ENCODE measurements at places on chromosomes 1 and 21. TPM values are rescaled to one million over a fixed set of nuclear protein-coding genes. Genes with fewer than 3 reads are reported as not detected.

GRCh38 chr1:179807691-179808485, 64.8 kb downstream of the FAM163A start:
- H3K4me1 ChIP-seq, result peaks cover 5% of the 10 kb centered on the region
- no peak overlapping the region for H3K27ac ChIP-seq
- H3K4me3 ChIP-seq, result no peak overlapping the region
- no peaks in the 10 kb centered on the region for H3K36me3 ChIP-seq

CRNN gene
- total RNA-seq, result not detected

DNA sequence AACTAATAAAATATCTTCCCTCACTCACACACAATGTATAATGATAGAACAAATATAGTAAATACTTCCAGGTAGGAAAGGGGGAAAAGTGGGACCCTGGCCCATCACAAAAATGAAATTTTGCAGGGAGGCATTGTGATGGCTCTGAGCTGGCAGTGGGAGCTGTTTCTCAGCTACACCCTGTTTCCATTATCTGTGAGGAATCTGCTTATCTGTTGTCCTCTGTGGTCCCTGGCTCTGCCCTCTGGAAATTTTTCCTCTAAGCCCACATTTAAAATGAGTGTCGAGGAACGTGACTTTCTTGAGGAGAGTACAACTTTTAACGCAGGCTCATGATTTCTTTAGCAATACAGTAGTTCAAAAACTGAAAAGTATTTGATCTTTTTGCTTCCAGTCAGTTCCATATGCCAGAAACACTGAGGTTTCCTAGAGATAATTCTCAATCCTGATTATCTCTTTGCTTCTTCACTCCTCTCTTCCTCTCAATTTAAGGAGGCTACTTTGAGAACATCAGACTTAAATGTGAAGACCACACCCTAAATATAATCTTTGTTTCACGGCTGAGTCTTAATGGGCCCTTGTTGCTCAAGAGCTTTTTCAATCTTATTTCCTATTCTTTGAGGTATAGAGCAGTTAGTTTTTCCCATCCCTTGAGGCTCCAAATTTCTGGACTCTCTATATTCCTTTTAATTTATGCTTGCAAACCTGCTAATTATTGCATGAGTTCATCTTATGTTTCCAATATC, 5.0 kb upstream of the EEIG2 start:
- no peaks in the 10 kb centered on the region for H3K36me3 ChIP-seq
- no peak for DNase-seq
- H3K4me1 ChIP-seq, result no peaks in the 10 kb centered on the region
- H3K27me3 ChIP-seq, result no peaks in the 10 kb centered on the region
- no peak overlapping the region for H3K27ac ChIP-seq
- no peak overlapping the region for H3K4me3 ChIP-seq

DNA sequence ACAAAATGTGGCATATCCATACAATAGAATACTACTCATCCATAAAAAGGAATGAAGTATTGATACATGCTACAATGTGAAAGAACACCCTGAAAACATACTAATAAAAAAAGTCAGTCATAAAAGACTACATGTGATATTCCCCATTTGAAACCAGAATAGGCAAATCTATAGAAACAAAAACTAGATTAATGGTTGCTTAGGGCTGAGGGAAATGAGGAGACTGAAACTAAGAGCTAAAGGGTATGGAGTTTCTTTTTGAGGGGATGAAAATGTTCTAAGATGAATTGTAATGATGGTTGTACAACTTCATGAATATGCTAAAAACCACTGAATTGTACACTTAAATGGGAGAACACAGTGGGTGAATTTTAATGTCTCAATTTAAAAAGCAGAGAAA, 50.9 kb downstream of the ACBD6 start:
- H3K27ac ChIP-seq, result no peak overlapping the region
- no peak for DNase-seq
- H3K36me3 ChIP-seq, result peaks cover 49% of the 10 kb centered on the region
- no peaks in the 10 kb centered on the region for H3K27me3 ChIP-seq

GRCh38 chr21:26005464-26005863, 165.1 kb downstream of the APP start:
- no peak for DNase-seq
- no peaks in the 10 kb centered on the region for H3K27me3 ChIP-seq
- H3K4me3 ChIP-seq, result no peak overlapping the region
- peaks cover 15% of the 10 kb centered on the region for H3K4me1 ChIP-seq
- H3K27ac ChIP-seq, result no peak overlapping the region
- H3K36me3 ChIP-seq, result peaks cover 21% of the 10 kb centered on the region

LAPTM5 gene
- 1.5 TPM for total RNA-seq

- no peak for DNase-seq
- no peaks in the 10 kb centered on the region for H3K36me3 ChIP-seq
- no peaks in the 10 kb centered on the region for H3K27me3 ChIP-seq
- H3K27ac ChIP-seq, result no peak overlapping the region
- H3K4me1 ChIP-seq, result peaks cover 16% of the 10 kb centered on the region
These were observed 13.6 kb upstream of the OR2B11 start for GRCh38 chr1:247471445-247472016.

- peaks cover 42% of the 10 kb centered on the region for H3K27me3 ChIP-seq
- peaks cover 10% of the 10 kb centered on the region for H3K4me1 ChIP-seq
- DNase-seq, result peak; percentile 39
- peak within 1 kb of the TSS; percentile 96 for H3K4me3 ChIP-seq
These were observed at the start of gene DOP1B for GRCh38 chr21:36156815-36157670. DOP1B (plus strand) TSS chr21:36156824; CDS start chr21:36164734, 7,910 bp downstream.

DNA sequence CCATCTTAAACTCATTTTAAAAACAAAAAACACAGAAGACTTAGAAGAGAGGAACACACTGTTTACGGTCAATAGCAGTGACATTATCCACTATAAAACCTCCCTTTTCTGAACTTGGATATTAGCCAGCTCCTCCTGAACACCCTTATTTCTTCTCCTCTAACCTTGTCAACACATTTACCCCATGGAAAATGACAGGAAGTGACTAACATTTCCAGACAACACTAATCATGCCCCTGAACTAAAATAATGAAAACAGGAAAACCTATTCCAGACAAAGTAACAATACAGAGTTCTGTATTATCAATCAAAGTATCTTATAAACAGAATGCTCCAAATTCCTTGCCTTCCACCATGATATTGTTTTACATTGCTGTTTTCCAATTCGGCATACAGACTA, 45.3 kb downstream of the PALMD start:
- H3K27me3 ChIP-seq, result no peaks in the 10 kb centered on the region
- no peak overlapping the region for H3K27ac ChIP-seq
- no peaks in the 10 kb centered on the region for H3K36me3 ChIP-seq
- no peaks in the 10 kb centered on the region for H3K4me1 ChIP-seq
- DNase-seq, result no peak

DNA sequence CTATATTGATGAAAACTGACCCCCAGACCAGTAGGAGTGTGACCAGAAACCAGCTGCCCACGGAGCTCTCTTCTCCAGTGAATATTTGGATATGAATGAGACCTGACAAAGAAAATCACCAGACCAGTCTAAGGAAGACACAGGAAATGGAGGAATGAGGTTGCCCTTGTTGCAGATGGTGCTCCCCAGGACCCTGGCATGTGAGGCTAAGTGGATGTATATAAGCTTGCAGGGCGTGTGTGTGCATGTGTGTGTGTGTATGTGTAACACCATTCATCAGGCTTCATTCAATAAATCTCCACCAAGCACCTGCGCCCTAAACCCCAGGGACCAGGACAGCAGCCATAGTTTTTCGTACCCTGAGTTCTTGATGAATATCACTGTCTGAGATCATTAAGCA, 14.4 kb downstream of the PHLDA3 start:
- no peak for DNase-seq
- no peaks in the 10 kb centered on the region for H3K27me3 ChIP-seq
- no peaks in the 10 kb centered on the region for H3K36me3 ChIP-seq
- peaks cover 40% of the 10 kb centered on the region for H3K4me1 ChIP-seq

CELSR2 gene
- total RNA-seq, result 97.1 TPM

- no peak overlapping the region for H3K27ac ChIP-seq
- peaks cover 11% of the 10 kb centered on the region for H3K36me3 ChIP-seq
- H3K4me1 ChIP-seq, result no peaks in the 10 kb centered on the region
- H3K4me3 ChIP-seq, result no peak overlapping the region
- DNase-seq, result no peak
These were observed 121.1 kb upstream of the ST6GALNAC5 start for GRCh38 chr1:76746206-76746605.
